ENCODE measurements at places on chromosomes 12 and 14.

- no peak for DNase-seq
Measured at GRCh38 chr12:94284046-94284445, 135.7 kb downstream of the PLXNC1 start.

GRCh38 chr12:94679554-94680195 lies 29.3 kb upstream of the TMCC3 start:
- DNase-seq, result no peak

DNA sequence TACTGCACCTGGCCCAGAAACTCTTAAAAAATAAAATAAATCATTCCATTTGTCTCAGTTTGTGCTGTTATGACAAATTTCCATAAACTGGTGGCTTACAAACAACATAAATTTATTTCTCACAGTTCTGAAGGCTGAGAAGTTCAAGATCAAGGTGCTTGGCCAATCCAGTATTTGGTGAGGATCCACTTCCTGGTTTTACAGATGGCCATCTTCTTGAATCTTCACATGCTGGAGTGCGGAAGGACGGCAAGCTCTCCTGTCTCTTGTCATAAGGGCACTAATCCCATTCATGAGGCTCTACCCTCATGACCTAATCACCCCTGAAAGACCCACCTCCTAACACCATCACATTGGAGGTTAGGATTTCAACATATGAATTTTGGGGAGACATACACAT lies 29.9 kb upstream of the MYBPC1 start:
- DNase-seq, result no peak

- DNase-seq, result no peak
Measured at GRCh38 chr12:110280392-110280778, 662 bp upstream of the ATP2A2 start.

GRCh38 chr14:85295318-85295717 lies 234.6 kb upstream of the FLRT2 start:
- DNase-seq, result no peak

DNA sequence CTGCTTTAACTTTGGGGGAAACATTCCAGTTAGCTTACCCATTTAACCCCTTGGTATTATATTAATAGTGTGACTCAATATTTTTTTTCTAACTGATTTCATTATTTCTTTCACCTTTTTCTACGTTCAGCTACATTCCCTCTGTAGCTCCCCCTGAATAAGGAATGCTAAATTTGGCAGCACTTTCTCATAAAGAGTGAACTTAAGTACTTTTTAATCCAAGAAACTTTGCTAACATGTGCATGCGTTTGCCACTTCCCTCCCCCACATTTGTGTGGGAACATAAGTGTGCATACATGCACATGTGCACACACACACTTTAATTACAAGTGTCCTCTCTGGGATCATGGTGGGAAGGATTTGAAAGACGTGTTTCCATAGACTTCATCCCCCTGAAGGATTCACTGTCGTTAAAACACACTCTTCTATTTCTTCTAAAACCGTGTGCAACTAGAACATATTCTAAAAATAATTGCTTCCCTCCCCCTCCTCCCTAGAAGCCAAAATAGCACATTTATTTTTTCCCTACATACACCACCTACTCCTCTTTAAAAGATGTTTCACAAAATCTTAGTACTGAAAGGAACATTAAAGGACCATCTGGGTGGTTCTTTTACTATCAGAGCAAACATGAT lies 142.6 kb downstream of the PPM1H start:
- no peak for DNase-seq

DNA sequence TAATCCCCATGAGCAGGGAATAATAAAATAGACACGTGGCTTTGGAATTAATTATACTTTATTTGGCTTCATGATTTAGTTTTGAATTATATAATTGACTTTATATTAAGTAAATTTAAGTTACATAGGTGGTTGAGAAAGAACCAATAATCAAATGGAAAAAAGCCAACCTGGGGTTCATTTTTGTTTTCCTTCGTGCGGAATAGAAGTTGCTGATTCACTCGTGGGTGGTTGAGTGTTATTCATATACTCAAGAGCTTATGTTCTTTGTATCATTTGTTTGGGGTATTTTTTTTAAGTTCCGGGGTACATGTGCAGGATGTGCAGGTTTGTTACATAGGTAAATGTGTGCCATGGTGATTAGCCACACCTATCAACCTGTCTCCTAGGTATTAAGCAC lies 58.0 kb downstream of the ZNF664 start:
- DNase-seq, result no peak

- DNase-seq, result no peak
Measured at GRCh38 chr12:23770202-23770938, 179.1 kb downstream of the SOX5 start.

DNA sequence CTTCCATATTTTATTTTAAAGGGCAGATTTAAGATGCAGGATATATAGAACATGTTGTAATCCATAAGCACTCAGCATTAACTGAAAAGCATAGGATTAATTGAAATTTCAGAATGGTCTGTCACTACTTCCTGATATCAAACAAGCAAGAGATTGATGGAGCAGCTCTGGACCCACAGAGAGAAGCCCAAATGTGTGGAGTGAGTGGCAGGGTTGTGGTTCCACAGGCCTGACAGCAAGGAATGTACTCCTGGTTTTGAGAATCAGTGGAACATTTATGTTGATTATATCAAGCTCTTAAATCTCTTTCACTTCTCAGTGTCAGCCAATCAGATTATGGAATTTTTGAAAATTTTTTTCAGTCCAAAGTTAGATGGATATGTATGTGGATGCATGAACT lies 267.6 kb upstream of the PRICKLE1 start:
- DNase-seq, result no peak

GRCh38 chr14:68011406-68012028 lies 191.9 kb downstream of the RAD51B start:
- no peak for DNase-seq

- no peak for DNase-seq
Measured at GRCh38 chr14:91420686-91421085, 3.1 kb upstream of the CCDC88C start.

DNA sequence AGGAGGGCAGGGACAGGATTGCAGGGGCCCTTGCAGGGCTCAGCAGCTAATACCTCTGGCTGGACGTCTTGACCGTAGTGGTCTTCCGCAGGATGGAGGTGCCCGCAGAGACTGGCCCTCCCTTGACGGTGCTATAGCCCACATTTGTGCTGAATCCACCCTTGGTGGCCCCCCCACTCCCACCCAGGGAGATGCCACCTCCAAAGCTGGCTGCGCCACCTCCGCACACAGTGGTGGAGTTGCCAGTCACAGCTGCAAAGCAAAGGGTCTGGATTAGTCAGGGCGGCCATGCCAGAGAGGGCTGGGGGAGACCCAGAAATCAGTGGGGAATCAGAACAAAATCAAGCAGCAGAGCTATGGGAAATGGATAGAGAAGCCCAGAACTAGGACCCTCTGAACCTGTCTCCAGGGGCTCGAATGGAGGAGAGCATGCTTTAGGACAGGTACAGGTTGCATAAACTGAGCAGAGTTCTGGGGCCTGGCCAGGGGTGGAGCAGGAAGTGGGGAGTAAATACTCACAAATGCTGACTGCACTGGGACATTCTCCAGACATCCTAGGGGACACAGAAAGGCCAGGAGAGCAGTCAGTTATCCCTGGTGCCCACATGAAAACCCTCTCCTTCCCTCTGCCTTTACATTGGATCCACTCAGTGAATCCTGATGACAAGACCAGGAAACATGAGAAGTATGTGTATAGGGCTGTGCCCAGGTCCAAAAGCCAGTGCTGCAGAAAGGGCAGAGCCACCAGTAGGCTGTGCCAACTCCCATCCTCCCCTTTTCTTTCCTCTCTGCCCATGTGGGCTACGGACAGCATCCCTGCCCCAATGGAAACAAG lies 8.1 kb upstream of the KRT4 start:
- no peak for DNase-seq

DNA sequence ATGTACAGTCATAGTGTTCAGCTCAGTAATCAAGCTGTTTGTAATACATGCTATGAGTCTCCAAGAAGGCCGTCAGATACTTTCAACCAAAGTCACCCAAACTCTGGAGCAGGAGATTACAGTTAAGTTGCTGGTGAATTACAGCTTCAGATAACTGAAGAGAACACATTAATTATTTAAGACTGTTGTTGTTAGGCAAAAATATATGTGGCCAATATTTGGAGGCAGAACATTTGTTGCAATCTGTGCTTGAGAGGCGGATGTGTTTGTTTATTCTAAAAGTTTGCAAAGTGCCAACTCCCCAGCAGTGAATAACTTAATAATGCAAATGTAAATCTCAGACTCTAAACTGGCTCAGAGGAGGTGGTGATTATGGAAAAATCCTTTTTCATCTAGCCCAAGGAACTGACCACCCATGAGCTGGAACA lies 300.7 kb upstream of the TBX3 start:
- no peak for DNase-seq

- no peak for DNase-seq
Measured at GRCh38 chr12:5176036-5176435, 132.4 kb downstream of the KCNA5 start.

- no peak for DNase-seq
Measured at GRCh38 chr12:52575256-52575655, 1.6 kb upstream of the KRT74 start.

DNA sequence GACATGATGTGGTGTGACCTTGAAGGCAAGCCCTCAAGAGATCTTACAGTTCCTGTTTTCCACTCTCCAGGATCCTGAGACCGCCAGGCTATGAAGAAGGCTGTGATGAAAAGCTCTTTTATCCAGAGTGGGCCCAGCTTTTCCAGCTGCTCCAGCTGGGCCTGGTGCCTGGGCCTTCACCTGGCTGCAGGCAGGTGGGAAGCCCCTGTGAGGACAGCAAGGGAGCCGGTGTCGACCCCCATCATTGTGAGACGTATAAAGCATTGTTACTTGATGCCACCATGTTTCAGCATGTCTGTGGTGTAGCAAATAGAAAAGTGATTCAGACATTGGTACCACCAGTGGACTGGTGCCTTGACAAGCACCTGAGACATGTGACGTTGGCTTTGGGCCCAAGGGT lies 190.2 kb downstream of the KIF26A start:
- DNase-seq, result no peak

- DNase-seq, result no peak
Measured at GRCh38 chr12:76948879-76949278, 70.1 kb upstream of the CSRP2 start.

DNA sequence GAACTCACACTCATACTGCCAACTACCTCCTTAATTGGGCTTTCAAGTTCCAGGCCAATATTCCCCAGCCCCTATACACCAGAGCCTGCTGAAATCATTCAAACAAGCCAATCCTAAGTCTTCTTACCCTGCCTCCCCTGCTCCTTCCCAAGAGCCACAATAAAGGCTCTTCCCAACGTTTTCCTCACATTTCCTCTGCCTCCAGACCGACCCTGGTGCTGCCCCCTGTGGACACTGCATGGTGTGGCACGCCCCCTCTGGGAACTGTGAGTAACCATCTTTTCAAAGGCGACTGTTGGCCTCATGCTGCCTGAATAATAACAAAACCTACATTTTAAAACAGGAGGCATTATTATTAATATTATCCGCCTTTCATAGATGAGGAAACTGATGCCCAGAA lies 111.6 kb upstream of the NOS1 start:
- DNase-seq, result no peak

DNA sequence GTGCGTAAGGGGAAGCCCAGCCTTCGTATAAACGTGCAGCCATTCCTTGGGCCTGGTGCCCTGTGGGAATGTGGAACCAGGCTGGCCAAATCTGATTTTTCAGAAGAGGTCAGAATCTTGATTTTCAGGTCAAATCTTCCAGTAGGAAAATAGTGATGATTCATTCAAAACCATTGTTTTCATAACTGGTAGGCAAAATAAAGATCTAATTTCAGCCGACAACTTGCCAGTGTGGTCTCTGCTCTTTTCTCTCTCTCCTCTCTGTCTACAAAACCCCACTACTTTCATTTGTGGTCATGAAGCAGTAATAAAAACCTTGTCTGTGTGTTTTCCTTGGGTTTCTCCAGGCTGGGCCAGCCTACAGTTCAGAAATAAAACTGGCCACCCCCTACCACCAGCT lies 135.1 kb downstream of the RBM19 start:
- DNase-seq, result no peak

- DNase-seq, result no peak
Measured at GRCh38 chr12:3542911-3543310, 51.9 kb downstream of the PRMT8 start.

GRCh38 chr12:57242691-57243454 lies 8.1 kb downstream of the STAC3 start:
- DNase-seq, result peak; percentile 74

GRCh38 chr14:39025250-39025809 lies 77.7 kb downstream of the SEC23A start:
- DNase-seq, result no peak
